Naive thymus-derived CD4-positive, alpha-beta T cell (primary cell): ENCODE measurements at places on chromosomes 11 and 22. TPM values are rescaled to one million over a fixed set of nuclear protein-coding genes. Genes with fewer than 3 reads are reported as not detected.

DCHS1 gene
- total RNA-seq: 10.9 TPM

MFRP gene
- not detected for total RNA-seq

DNA sequence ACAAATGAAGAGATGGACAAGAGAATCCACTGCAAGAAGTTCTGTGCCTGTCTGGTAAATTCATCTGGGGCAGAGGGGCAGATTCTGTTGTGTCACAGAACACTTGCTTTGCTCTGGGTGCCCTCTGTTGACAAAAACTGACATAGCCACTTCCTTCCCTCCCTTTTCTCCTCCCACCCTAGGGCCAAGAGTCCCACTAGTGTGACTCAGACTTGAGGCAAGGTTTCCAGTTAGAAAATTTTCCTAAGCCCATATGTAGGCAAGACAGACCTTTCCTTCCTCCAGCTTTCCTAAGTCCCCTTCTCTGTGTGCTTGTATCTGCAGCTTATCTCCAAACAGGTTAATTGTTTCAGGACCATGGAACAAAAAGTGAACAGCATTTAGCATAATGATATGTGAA is 106.8 kb downstream of the RBFOX2 start:
- H3K36me3 ChIP-seq: no peaks in the 10 kb centered on the region
- H3K4me1 ChIP-seq: no peaks in the 10 kb centered on the region

PRODH gene
- 0.08 TPM for total RNA-seq

DNA sequence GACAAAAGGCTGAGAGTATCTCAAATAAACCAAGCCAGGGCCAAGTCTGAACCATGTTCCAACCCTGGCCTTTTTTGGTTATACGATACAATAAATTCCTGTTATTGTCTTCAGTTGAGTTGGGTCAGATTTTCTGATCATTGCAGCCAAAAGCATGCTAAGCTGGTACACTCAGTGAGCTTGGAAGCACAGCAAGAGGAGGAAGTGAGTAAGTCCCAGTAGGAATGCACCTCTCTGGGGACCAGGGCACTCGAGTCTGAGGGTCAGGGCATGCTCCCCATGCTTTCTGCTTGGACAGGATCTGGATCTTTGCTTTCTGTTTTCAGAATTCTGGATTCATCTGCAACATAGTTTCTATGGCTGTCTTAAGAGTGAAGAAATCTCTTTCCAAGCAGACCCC is 73.1 kb downstream of the TMPRSS5 start:
- H3K36me3 ChIP-seq: no peaks in the 10 kb centered on the region
- H3K27me3 ChIP-seq: no peaks in the 10 kb centered on the region
- H3K4me1 ChIP-seq: no peaks in the 10 kb centered on the region
- DNase-seq: no peak
- H3K27ac ChIP-seq: no peak overlapping the region

MS4A6A gene
- total RNA-seq: 14.5 TPM

OR2D2 gene
- not detected for total RNA-seq

GRCh38 chr22:37363261-37363992 is 63.9 kb downstream of the ELFN2 start:
- no peaks in the 10 kb centered on the region for H3K4me1 ChIP-seq
- H3K36me3 ChIP-seq: no peaks in the 10 kb centered on the region
- H3K4me3 ChIP-seq: no peak overlapping the region
- H3K27ac ChIP-seq: no peak overlapping the region
- no peak for DNase-seq

DNA sequence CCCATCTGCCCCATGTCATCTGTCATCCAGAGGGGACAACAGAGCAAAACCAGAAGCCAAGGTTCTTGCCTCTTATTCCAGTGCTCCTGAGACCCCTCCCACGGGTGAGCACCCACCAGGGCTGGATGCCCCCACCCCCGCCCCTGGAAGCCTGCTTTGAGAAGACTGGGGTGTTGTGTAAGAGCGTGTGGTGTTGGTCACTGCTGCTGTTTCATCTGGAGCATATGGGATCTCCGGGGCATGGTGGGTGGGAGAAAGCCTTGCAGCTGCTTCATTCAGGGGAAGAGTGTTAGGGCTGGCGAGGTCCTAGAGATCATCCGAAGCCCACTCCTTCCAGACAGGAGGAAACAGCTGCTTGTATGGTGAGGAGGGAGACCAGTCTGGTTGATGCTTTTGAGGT is 54.1 kb downstream of the CHRDL2 start:
- H3K36me3 ChIP-seq: no peaks in the 10 kb centered on the region
- no peaks in the 10 kb centered on the region for H3K4me1 ChIP-seq

- H3K4me3 ChIP-seq: no peak overlapping the region
- H3K36me3 ChIP-seq: no peaks in the 10 kb centered on the region
- peaks cover 12% of the 10 kb centered on the region for H3K4me1 ChIP-seq
- H3K27me3 ChIP-seq: no peaks in the 10 kb centered on the region
- no peak for DNase-seq
- no peak overlapping the region for H3K27ac ChIP-seq
These were observed 2.2 kb downstream of the PLCB3 start for GRCh38 chr11:64253481-64253880.

- H3K27ac ChIP-seq: no peak overlapping the region
- H3K36me3 ChIP-seq: no peaks in the 10 kb centered on the region
- H3K27me3 ChIP-seq: no peaks in the 10 kb centered on the region
- H3K4me3 ChIP-seq: no peak overlapping the region
- DNase-seq: no peak
These were observed 3.7 kb downstream of the FGF4 start for GRCh38 chr11:69771466-69771865.

MYOD1 gene
- not detected in 2 replicates for total RNA-seq

GRCh38 chr11:44139565-44140330 is 44.3 kb downstream of the EXT2 start:
- no peaks in the 10 kb centered on the region for H3K36me3 ChIP-seq
- H3K27ac ChIP-seq: no peak overlapping the region
- no peak for DNase-seq
- no peak overlapping the region for H3K4me3 ChIP-seq
- H3K4me1 ChIP-seq: no peaks in the 10 kb centered on the region

GRCh38 chr22:24025475-24025874 is 14.4 kb downstream of the CABIN1 start:
- H3K4me3 ChIP-seq: no peak overlapping the region
- DNase-seq: no peak
- no peaks in the 10 kb centered on the region for H3K27me3 ChIP-seq
- no peaks in the 10 kb centered on the region for H3K36me3 ChIP-seq
- H3K4me1 ChIP-seq: no peaks in the 10 kb centered on the region
- no peak overlapping the region for H3K27ac ChIP-seq

OR5T1 gene
- not detected for total RNA-seq

GRCh38 chr11:2318123-2318522 is 16.3 kb downstream of the TSPAN32 start:
- no peak overlapping the region for H3K4me3 ChIP-seq
- peaks cover 5% of the 10 kb centered on the region for H3K36me3 ChIP-seq
- H3K27me3 ChIP-seq: no peaks in the 10 kb centered on the region
- no peak overlapping the region for H3K27ac ChIP-seq

- H3K4me3 ChIP-seq: no peak overlapping the region
- no peaks in the 10 kb centered on the region for H3K36me3 ChIP-seq
- no peak for DNase-seq
- no peaks in the 10 kb centered on the region for H3K4me1 ChIP-seq
- no peaks in the 10 kb centered on the region for H3K27me3 ChIP-seq
These were observed 57.5 kb upstream of the EED start for GRCh38 chr11:86187027-86187426.

- H3K4me3 ChIP-seq: no peak overlapping the region
- DNase-seq: no peak
- no peaks in the 10 kb centered on the region for H3K4me1 ChIP-seq
- H3K27me3 ChIP-seq: no peaks in the 10 kb centered on the region
These were observed 19.8 kb downstream of the PIWIL4 start for GRCh38 chr11:94586978-94587377.

DNA sequence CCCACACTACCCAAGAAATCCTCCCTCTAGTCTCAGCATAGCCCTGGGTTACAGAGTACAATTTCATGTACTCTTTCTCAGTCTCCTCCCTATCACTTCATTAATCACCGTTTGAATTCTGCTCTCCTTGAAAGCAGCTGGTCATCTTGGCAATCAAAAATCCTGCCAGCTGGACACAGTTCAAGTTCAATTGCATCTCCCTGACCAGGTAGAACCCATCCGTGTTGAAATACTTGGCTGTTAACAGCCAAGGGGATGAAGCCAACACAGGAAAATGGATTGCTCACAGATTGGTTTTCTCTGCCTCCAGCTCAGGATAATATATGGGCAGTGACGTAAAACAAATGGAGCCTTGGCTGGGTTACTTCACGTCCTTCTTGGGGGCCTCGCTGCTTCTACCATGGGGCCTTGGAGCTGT is 55.1 kb upstream of the GRK3 start:
- H3K4me1 ChIP-seq: no peaks in the 10 kb centered on the region
- no peak overlapping the region for H3K4me3 ChIP-seq
- no peak for DNase-seq
- H3K27ac ChIP-seq: no peak overlapping the region
- H3K27me3 ChIP-seq: no peaks in the 10 kb centered on the region

- no peaks in the 10 kb centered on the region for H3K4me1 ChIP-seq
- H3K4me3 ChIP-seq: no peak overlapping the region
- no peaks in the 10 kb centered on the region for H3K27me3 ChIP-seq
- H3K27ac ChIP-seq: no peak overlapping the region
These were observed 46.5 kb upstream of the CRTAM start for GRCh38 chr11:122791836-122792235.

- H3K4me3 ChIP-seq: no peak overlapping the region
- DNase-seq: no peak
- no peaks in the 10 kb centered on the region for H3K4me1 ChIP-seq
- H3K36me3 ChIP-seq: no peaks in the 10 kb centered on the region
These were observed 1.3 kb upstream of the OR56A3 start for GRCh38 chr11:5940748-5941147.

RAB38 gene
- 0.30 TPM for total RNA-seq

DNA sequence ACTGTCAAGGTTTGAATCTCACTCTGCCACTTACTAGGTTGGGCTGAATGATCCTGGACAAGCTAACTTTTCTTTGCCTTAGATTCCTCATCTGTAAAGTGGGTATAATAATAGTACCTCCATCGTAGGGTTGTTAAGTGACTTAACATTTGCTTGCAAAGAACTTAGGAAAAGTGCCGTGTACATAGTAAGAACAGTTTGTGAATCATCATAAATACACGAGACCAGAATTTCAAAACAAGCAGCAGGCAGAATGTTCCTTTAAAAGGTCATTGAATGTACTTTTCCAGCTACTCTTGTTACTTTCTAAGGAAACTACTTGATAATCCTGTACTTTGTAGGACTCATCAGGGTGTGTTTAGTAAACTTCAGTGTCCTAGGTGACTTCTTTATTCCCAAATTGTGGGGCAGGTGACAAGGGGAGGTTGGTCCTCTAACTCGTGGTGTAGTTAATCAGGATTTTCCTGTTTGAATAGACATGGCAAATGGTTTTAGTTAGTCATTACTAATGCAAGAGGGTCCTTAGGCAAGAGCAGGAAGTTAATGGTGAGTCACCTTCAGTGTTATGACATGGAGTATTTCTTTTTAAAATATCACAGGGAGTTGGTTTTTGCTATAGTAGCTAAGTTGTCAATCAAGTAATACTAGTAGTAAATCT is 67.9 kb downstream of the YAP1 start:
- no peaks in the 10 kb centered on the region for H3K36me3 ChIP-seq
- no peak for DNase-seq
- no peak overlapping the region for H3K4me3 ChIP-seq
- H3K27me3 ChIP-seq: no peaks in the 10 kb centered on the region

DNA sequence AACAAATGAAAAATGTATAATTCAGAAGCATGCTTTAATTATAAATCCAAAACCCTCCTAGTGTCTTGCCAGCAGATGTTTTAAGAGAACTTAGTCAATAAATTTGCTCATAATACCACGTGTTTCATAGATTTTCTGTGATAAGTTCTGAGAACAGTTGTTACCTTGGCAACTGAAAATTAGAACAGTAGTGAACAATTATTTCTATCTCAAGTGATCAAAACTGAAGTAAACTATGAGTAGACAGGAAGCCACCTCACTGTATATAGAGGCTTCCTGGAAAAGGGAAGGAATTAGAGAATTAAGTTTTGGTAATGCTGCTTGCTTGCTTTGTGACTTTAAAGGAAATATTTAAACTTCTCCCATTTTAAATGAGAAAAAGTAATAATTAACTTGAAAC is 266.0 kb upstream of the ANO3 start:
- H3K4me3 ChIP-seq: no peak overlapping the region
- no peaks in the 10 kb centered on the region for H3K27me3 ChIP-seq
- H3K4me1 ChIP-seq: no peaks in the 10 kb centered on the region
- no peak overlapping the region for H3K27ac ChIP-seq

GRCh38 chr11:123228496-123229163 is 33.6 kb upstream of the CLMP start:
- H3K27ac ChIP-seq: no peak overlapping the region
- peaks cover 14% of the 10 kb centered on the region for H3K4me1 ChIP-seq
- no peaks in the 10 kb centered on the region for H3K36me3 ChIP-seq
- no peak for DNase-seq
- H3K4me3 ChIP-seq: no peak overlapping the region

GRCh38 chr11:19426011-19426755 is 185.4 kb upstream of the E2F8 start:
- H3K4me3 ChIP-seq: no peak overlapping the region
- no peak overlapping the region for H3K27ac ChIP-seq
- no peak for DNase-seq
- H3K36me3 ChIP-seq: no peaks in the 10 kb centered on the region
- no peaks in the 10 kb centered on the region for H3K4me1 ChIP-seq

DNA sequence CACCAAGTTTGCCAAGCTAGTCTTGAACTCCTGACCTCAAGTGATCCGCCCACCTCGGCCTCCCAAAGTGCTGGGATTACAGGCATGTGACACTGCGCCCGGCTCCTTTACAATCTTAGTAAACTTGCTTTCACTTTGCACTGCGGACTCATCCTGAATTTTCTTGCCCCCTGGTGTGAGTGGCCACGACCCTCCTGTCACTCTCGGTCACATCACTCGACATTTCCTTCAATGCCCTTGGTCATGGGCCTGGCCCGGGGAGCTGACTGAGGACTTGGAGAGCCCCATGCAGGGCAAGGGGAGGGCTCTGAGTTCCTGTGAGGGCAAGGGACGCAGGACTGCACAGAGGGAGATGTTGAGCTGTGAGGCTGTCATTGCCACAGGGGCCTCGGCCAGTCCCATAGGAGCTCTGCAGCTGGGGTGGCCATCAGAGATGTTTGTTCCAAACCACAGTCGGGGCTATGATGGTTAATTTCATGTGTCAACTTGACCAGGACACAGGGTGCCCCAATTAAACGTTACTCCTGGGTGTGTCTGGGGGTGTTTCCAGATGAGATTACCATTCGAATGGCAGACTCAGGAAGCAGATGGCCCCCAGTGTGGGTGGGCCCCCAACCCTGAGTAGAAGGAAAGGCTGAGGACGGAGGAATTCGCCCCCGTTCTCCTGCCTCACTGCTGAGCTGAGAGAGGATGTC is 21.2 kb downstream of the A4GALT start:
- H3K4me1 ChIP-seq: no peaks in the 10 kb centered on the region
- no peak overlapping the region for H3K4me3 ChIP-seq
- no peak for DNase-seq
- H3K27me3 ChIP-seq: no peaks in the 10 kb centered on the region
- H3K27ac ChIP-seq: no peak overlapping the region

- H3K27me3 ChIP-seq: no peaks in the 10 kb centered on the region
- H3K4me3 ChIP-seq: no peak overlapping the region
- no peak overlapping the region for H3K27ac ChIP-seq
- DNase-seq: no peak
- H3K36me3 ChIP-seq: no peaks in the 10 kb centered on the region
- H3K4me1 ChIP-seq: no peaks in the 10 kb centered on the region
These were observed 48.5 kb downstream of the GUCY1A2 start for GRCh38 chr11:106969644-106970355.
